ENCODE measurements at places on chromosomes 12 and 14.

GRCh38 chr14:90523961-90524875 is 127.4 kb downstream of the CALM1 start:
- DNase-seq: no peak

- no peak for DNase-seq
Observed at GRCh38 chr14:73220061-73220460, 17.2 kb upstream of the PAPLN start.

DNA sequence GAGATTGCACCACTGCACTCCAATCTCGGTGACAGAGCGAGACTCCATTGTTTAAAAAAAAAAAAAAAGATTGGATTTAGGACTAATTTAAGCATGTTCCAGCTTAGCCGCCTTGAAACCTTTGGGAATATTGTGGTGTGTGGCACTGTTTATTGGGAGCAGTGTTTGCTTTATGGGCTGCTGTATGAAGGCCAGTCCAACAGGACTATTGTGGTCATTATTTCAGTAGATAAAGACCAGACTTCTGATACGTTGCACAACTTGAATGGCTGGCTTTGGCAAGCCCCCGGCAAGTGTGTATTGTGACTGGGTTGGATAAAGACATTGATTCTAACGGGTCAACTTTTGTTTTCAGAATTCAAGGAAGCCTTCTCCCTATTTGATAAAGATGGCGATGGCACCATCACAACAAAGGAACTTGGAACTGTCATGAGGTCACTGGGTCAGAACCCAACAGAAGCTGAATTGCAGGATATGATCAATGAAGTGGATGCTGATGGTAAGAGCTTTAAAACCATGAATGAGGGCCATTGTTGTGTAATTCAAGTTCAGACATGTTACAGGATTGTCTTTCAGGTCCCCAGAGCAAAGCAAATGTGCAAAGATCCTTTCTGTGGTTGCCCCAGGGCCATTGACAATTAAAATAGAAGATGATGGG is 4.2 kb downstream of the CALM1 start:
- DNase-seq: peak; percentile 55

DNA sequence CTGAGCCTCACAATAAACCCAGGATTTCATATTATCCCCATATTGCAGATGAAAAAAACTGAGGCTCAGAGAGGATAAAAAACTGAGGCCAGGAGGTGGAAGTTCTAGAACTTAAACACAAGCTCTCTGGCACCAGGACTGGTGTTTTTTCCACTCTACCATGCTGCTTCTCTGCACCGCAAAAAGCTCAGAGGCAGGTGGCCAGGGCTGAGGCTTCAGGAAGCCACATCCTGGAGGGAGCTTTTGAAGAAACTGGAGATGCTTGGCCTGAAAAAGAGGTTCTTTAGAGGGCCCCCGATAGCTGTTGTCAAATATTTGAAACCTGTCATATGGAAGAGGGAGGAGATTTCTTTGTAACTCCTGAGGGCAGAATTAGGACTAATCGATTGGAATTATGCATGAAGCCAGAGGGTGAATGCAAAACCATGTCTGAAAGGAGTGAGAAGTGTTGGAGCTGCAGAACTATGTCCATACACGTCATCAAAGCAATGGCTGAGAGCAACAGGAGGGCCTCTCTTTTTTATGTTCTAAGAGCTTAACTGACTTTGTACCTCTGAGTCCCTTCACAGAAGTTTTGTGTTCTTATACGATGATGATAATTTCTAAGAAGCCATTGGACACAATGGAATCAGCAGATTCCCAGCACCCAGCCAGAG is 448.6 kb downstream of the FUT8 start:
- DNase-seq: no peak

GRCh38 chr14:95619785-95620417 is 66.3 kb upstream of the TCL1B start:
- DNase-seq: no peak

DNA sequence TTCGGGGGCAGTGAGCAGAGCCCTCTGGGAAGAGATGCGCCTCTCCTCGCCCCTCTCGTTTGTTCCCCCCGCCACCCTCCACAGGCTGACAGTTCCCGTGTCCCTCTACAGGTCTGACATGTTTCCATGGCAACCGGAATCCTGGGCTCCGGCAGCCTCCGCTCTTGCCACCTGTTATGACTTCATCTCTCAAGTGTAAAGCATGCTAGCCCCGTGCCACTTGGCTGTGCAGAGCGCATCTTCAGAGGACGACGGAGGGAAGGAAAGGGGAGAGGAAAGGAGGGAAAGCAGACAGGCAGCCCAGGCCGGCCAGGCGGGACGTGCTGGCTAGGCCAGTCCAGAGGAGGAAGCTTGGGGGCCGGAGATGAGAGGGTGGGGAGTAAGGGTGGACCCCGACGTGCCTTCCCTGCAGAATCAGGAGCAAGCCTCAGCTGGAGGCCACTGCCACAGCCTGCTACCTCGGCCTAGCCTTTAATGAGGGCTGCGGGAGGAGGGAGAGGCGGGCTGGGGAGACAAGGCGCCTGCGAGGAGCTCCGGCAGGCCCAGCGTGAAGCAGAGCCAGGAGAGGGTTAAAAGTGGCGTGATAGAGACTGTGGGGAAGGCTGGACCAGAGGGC is 214.3 kb downstream of the DPF3 start:
- peak; percentile 5 for DNase-seq

GRCh38 chr12:6157482-6157881 is 33.0 kb upstream of the VWF start:
- no peak for DNase-seq

- DNase-seq: no peak
Observed at GRCh38 chr12:58681730-58682129, 238.6 kb downstream of the LRIG3 start.

DNA sequence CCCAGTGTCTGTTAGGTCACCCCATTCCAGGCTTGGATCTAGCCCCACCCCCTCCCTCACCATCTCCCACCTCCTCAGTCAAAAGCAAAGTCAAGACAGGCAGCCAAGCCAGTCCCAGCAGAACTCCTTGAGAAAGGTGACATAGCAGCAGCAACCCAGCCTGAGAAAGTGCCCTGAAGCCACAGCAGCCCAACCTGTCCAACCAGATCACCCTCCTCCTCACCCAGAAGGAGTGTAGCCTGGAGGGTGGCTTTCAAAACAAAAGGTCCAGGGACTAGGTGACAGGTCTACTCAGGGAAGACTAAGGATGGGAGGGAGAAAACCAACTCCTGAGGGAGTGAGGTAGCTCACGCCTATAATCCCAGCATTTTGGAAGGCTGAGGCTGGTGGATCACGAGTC is 5.2 kb downstream of the RAB15 start:
- no peak for DNase-seq

DNA sequence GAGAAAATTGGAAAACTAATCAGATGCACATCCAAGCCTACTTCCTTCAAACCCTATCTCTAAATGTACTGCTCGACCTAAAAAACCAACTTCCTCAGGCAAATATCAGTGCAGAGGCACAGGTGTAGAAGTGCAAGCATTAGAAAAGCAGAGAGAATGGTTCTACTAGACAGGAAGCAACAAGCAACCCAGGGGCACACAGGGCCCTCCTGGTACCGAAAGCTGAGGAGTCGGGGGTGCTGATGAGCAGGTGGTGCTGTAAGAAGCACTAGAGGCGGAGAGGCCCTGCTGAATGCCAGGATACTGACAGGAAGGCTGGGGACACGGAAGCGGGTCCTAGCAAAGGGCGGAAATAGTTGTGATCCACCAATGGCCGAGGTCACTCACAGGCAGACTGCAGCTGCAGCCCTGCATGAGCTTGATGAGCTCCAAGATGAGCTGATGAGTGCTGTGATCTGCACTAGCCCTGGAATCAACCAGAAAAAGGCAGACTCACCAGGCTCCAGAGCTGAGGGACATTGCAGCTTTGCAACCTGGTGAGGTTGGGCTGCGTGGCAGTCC is 85.9 kb downstream of the TTC7B start:
- no peak for DNase-seq

- DNase-seq: no peak
Observed at GRCh38 chr12:123143736-123144461, 7.0 kb downstream of the PITPNM2 start.

- DNase-seq: peak; percentile 32
Observed at GRCh38 chr12:12915656-12916055, 24.3 kb downstream of the GPRC5A start.

DNA sequence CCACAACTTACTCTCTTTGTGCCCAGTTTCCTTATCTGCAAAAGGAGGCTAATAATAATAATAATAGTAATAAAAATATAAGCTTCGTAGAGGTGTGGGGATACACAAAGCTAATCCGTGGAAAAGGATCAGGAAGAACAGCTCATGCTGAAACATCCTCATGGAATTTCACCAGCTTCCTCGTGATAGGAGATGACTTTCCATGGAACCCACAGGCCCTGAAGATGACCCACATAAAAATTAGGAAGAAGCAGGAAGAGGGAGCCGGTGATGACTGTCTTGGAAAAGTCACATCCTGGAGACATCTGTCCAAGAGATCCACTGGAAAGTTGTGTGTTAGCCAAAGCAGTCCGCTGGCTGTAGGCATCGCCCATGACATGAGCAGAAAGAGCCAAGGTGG is 31.9 kb upstream of the FZD10 start:
- no peak for DNase-seq

DNA sequence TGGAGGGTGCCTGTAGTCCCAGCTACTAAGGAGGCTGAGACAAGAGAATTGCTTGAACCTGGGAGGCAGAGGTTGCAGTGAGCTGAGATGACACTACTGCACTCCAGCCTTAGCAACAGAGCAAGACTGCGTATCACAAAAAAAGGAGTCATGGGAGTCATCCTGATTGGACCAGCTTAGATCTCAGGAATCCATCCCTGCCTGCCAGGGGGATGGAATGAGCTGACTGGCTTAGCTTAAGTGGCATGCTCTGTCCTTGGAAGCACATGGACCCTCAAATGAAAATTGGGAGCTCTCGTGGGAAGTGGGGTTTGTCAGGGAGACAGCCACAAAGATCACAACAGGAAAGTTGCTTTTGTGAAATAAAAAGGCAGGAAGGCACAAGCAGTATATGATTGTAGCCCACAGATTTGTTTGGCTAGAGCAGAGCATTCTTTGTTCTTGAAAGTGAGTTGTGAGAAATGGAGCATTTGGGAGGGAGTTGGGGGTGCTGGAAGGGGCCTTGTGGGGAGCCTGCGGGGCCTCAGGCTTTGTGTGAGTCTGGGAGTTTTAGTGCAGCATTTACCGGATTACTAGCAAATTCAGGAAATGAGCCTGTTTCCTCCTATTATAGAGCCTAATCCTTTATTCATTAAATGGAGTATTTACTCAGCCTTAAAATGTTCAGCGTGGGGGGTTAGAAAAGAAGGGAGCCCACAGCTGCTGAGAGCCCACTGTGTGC is 30.7 kb downstream of the DGLUCY start:
- DNase-seq: no peak

- DNase-seq: no peak
Observed at GRCh38 chr12:125166041-125166440, 100.8 kb downstream of the AACS start.

DNA sequence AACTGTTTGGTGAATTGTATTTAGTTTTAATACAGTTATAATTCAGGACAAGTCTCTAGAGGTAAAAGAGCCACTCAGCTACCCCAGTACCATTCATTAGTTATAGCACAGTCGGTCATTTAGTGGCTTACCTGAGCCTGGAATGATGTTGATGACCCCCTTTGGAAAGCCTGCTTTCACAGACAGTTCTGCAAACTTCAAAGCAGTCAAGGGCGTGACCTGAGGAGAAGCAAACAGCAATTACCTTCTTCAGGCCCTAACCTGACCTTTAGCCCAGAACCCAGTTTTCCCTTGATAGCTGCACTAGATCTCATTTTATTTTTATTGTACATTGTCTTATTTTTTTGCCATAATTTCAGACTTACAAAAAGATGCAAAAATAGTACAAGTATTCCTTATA is 43.8 kb downstream of the ALDH1L2 start:
- no peak for DNase-seq

GRCh38 chr12:130683080-130683479 is 33.0 kb downstream of the RIMBP2 start:
- DNase-seq: no peak

Measured in NCI-H526 (cell line).